ENCODE measurements at places on chromosomes 16 and 17.

GRCh38 chr17:66995944-66996343 is 31.4 kb downstream of the CACNG4 start:
- DNase-seq, result no peak

DNA sequence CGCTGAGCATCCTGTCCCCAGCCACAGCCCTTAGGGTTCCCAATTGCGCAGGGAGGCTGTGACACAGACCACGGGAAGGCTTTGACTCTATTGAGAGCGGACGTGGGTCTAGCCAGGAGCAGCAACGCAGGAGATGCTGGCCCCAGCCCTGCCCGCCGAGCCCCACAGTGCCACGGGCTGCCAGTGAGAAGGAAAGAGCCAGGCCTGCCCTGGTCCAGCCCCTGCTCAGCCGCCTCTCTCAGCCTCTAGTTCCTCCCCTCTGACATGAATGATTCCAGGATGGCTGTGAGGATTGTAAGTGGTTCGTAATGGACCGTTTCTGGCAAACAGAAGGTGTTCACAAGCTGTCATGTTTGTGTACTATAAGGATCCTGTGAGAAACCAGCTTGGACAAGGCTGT is 2.5 kb downstream of the BHLHA9 start:
- DNase-seq, result no peak

DNA sequence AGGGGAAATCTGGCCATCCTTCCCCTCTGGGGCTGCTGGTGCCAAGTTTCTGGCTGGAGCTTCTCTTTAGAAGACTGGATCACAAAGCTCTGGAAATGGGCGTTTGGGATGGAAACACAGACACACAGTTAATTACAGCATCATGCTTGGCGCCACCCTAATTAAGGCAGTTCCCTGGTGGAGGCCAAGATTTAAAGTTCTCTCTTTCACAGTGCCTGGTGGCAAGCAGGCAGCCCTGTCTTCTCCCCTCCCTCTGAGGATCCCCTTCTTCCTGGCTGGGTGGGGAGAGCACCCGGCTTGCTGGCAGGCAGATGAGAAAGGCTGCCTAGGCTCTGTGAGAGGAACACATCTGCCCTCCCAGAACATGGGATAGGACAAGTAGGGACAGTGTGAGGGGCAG is 59.0 kb upstream of the NKD1 start:
- DNase-seq, result no peak

GRCh38 chr16:3987231-3987630 is 106.7 kb upstream of the CREBBP start:
- DNase-seq, result no peak

DNA sequence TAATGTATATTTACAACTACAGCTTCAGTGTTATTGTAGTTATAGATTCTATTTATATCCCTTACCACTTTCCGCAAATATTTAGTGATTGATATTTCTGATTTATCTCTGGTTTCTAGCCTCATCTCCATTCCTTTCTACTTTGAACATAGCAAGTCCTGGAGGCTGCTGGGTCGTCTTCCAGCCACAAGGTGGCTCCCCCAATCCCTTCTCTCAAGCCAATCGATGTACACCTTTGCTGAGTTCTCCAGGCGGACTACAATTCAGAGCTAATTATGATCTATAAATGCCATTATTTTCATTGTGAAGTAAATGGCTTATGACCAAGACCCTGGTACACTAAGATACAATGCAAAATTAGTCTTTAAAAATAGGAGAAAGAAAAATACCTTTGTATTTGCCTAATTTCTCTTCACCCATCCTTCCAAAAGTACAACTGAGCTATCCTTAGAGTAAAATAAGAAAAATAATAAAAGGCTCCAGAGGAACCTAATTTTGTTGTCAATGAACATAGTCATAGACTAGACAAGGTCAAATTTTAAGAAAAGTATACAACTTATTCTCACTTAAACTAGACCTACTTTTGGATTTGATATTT is 122.1 kb downstream of the SKAP1 start:
- no peak for DNase-seq

DNA sequence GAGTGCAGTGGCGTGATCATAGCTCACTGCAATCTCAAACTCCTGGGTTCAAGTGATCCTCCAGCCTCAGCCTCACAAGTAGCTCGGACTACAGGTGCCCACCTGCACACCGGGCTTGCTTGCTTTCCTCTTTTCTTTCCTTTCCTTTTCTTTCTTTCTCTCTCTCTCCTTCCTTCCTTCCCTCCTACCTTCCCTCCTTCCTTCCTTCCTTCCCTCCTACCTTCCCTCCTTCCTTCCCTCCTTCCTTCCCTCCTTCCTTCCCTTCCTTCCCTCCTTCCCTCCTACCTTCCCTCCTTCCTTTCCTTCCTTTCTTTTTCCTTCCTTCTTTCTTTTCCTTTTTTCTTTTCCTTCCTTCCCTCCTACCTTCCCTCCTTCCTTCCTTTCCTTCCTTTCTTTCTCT is 225.5 kb downstream of the MRTFB start:
- DNase-seq, result no peak

DNA sequence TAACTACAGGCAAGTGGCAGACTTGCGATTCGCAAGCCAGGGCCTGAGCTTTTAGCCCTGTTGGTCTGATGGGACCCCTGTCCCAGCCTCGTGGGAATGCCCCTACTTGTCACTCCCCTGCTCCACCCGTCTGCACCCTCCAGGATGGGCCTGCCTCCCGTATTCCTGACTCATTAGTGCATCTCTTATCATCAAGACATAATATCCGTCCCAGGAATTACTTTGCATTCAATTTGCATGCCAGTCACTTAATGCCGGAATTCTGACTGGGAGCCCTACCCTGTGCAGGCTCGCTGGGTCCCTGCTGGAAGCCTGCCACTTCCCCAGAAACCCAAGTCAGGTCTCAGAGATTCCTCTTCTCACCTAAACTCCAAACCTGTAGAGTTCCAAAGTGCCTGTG is 3.3 kb downstream of the PRSS53 start:
- peak; percentile 35 for DNase-seq

- DNase-seq, result no peak
Observed at GRCh38 chr17:15380446-15380845, 39.0 kb upstream of the TEKT3 start.

- DNase-seq, result peak; percentile 29
Observed at GRCh38 chr17:44331249-44331760, 6.7 kb upstream of the SLC25A39 start.

GRCh38 chr17:73135766-73136165 is 29.0 kb upstream of the SSTR2 start:
- DNase-seq, result no peak

DNA sequence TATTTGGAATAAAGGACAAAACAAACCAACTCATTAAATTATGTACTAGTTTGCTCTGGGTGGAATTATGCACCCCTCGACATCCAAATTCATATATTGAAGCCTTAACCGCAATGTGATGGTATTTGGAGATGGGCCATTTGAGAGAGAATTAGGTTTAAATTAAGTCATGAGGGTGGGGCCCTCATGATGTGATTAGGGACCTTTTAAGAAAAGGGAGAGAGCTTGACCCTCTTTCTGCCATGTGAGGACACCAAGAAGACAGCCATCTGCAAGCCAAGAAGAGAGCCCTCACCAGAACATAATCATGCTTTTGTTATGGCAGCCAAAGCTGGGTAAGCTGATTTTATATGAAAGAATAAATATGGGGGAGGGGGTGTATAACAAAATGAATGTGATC is 2.0 kb downstream of the C16orf87 start:
- DNase-seq, result no peak

GRCh38 chr17:6914711-6915110 is 81.1 kb upstream of the ALOX12 start:
- no peak for DNase-seq

DNA sequence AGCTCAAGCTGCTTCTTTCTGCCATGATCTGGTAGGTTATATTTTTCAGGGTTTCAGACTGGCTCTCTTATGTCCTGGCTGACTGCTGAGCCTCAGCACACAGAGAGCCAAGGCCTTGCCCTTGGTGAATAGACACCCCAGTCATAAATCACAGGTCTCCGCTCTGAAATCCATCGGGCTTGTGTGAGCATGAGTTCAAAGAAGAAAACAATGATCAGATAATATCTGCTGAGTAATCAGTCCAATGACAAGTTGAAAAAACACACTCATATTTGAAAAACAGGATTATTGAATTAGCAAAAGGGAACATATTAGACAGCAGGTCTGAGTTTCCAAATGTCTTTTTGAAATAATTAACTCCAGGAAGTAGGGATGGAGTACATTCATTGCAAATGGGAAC is 51.1 kb upstream of the NDRG4 start:
- no peak for DNase-seq

- DNase-seq, result no peak
Observed at GRCh38 chr17:45411348-45412105, 21.1 kb downstream of the ARHGAP27 start.

DNA sequence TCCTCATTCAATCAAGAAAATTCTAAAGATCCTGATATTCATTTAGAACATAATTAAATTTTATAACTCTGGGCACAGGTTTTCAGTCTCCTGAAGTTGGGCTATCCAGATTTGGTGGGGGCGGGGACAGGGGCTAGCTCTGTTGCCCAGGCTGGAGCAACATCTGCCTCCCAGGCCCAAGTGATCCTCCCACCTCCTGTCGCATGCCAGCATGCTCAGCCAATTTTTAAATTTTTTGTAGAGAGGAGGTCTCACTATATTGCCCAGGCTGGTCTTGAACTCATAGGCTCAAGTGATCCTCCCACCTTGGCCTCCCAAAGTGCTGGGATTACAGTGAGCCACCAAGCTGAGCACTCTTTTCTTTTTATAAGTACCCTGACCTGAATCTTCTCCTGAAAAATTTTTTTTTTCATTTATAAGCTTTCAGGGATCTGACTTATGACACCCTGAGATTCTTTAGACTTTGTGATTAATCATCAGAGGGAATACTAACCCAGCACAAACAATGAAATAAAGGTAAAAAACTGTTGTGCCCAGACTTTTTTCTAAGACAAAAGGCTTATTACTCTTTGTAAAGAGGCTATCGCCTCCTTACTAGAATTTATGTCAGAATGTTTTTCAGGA is 62.6 kb downstream of the TUBD1 start:
- no peak for DNase-seq

Data from NCI-H1048 (cell line).